ENCODE measurements at places on chromosomes 12 and 14. TPM values are rescaled to one million over a fixed set of nuclear protein-coding genes. Genes with fewer than 3 reads are reported as not detected.

GRCh38 chr12:49636979-49637755 lies 13.8 kb downstream of the PRPF40B start:
- DNase-seq, result peak; percentile 71

- no peak for DNase-seq
Observed at GRCh38 chr14:71319666-71320065, 412.4 kb downstream of the PCNX1 start.

GRCh38 chr12:90543374-90543773 lies 411.6 kb downstream of the CCER1 start:
- peak; percentile 3 for DNase-seq

- no peak for DNase-seq
Observed at GRCh38 chr12:75820071-75820470, 211.5 kb downstream of the PHLDA1 start.

- no peak for DNase-seq
Observed at GRCh38 chr12:113203852-113204760, 17.2 kb upstream of the TPCN1 start.

- peak; percentile 59 for DNase-seq
Observed at GRCh38 chr12:123064885-123065619, 84.6 kb downstream of the ARL6IP4 start.

- no peak for DNase-seq
Observed at GRCh38 chr14:81834308-81834707, 300.7 kb upstream of the SEL1L start.

GRCh38 chr12:91871751-91872150 lies 273.9 kb downstream of the BTG1 start:
- no peak for DNase-seq

GRCh38 chr14:61280526-61281185 lies 482 bp downstream of the TMEM30B start:
- DNase-seq, result peak; percentile 26

BATF gene
- total RNA-seq, result not detected

Data from myocyte (in vitro differentiated cells).